CD4-positive, alpha-beta T cell treated with Interleukin-15 for 1 hour (primary cell): ENCODE measurements at places on chromosomes 3 and 15.

- no peak for DNase-seq
Observed at GRCh38 chr15:71440489-71441110, 325.3 kb downstream of the THSD4 start.

DNA sequence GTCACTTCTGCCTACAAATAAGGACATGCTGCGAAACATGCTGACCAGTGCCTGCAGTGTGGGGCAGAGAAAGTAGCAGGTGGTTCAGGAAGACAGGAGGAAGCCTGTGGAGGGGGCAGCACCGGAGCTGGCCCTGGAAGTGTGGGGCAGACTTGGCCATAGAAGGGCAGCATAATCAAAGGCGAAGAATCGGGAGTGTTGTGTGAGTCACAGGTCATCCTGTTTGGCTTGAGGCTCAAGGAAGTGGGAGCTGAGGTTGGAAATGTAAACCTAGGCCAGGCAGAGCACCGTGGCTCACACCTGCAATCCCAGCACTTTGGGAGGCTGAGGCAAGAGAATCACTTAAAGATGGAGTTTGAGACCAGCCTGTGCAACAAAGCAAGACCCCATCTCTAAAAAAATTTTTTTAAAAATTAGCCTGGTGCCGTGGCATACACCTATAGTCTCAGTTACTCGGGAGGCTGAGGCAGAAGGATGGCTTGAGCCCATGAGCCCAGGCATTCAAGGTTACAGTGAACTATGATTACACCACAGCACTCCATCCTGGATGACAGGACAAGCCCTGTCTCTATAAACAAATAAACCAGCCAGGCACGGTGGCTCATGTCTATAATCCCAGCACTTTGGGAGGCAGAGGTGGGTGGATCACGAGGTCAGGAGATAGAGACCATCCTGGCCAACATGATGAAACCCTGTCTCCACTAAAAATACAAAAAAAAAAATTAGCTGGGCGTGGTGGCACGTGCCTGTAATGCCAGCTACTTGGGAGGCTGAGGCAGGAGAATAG lies 54.0 kb downstream of the FAM43A start:
- DNase-seq, result no peak

DNA sequence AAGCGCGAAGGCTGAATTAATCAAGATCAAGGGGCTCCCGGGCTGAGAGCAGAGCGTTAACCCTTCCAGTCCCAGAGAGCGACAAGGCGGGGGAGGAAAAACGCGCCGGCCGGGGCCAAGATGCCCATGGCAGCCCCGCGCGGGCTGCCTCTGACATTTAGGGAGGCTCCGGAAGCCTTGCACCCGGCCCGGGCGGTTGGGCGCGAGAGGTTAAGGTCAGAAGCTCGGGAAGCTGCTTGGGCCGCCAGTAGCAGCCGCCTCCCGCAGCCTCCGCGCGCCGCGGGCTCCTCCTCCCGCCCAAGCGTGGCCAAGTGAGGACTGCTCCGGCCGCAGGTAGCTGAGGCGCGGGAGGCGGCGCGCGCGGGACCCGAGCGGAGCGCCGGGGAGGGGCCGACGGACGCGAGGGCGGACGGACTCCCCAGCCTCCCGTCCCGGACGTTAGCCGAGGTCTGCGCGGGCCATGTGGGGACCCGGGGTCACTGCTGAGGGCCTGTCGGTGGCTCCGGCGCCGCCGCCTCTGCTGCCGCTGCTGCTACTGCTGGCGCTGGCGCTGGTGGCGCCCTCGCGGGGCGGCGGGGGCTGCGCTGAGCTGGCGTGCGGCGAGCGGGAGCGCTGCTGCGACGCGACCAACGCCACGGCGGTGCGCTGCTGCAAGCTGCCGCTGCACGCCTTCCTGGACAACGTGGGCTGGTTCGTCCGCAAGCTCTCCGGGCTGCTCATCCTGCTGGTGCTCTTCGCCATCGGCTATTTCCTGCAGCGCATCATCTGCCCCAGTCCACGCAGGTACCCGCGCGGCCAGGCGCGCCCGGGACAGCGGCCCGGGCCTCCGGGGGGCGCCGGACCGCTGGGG lies at the start of gene C3orf80:
Gene C3orf80, plus strand, starts transcription at position 247 of the 850 bp plus-strand sequence. Its CDS starts 214 bp downstream, at position 461.
- no peak for DNase-seq

- DNase-seq, result no peak
Observed at GRCh38 chr15:70077188-70078147, 20.2 kb downstream of the TLE3 start.
